Activated T-cell treated with anti-CD3 and anti-CD28 coated beads, Interleukin-2, amount 50 U/mL, for 48 hours (primary cell): ENCODE measurements at places on chromosomes 2 and 18.

- DNase-seq, result no peak
Measured at GRCh38 chr2:211868996-211869533, 669.5 kb downstream of the ERBB4 start.

- DNase-seq, result no peak
Measured at GRCh38 chr2:12577567-12578253, 139.0 kb upstream of the TRIB2 start.

DNA sequence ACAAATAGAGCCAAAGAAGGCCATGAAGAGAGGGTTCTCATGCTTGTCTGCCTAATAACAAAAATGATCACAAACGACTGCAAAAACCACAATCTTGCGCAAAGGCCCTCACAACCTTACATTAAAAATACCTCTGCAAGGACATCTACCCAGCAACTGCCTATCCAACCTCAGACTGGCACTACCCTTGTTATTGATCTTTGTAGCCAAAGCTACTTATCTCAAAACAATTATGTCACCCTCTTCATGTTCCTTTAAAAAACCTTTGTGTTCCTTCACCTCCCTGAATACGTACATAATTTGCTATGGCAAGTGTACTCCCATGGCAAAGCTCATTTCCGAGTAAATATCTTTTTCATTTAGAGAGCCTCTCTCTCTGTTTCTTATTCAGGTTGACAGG lies 44.1 kb downstream of the TMEM163 start:
- no peak for DNase-seq

GRCh38 chr2:109264595-109265328 lies 135.8 kb downstream of the SH3RF3 start:
- DNase-seq, result no peak

GRCh38 chr2:121473512-121473911 lies 57.2 kb upstream of the RNU4ATAC start:
- DNase-seq, result no peak
